ENCODE measurements at places on chromosomes 2 and 18. TPM values are rescaled to one million over a fixed set of nuclear protein-coding genes. Genes with fewer than 3 reads are reported as not detected.

DNA sequence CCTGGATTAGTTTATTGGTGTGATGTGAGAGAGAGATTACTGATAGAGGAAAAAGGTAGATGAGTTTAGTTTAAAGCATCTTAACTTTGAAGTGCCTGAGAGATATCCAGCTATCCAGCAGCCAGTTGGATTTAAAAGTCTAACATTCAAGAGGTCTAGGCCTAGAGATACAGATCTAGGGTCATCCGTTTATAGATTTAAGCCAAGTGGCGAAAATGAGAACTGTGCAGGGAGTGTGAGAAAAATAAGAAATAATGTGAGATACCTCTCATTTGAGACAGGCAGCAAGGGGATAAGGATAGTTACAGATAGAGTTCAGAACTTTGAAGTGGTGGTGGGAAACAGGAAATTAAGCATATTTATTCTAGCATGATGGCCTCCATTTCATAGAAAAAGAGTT, 5.3 kb upstream of the ORC2 start:
- DNase-seq: no peak

DYNAP gene
- 1.1 TPM for polyA plus RNA-seq

DNA sequence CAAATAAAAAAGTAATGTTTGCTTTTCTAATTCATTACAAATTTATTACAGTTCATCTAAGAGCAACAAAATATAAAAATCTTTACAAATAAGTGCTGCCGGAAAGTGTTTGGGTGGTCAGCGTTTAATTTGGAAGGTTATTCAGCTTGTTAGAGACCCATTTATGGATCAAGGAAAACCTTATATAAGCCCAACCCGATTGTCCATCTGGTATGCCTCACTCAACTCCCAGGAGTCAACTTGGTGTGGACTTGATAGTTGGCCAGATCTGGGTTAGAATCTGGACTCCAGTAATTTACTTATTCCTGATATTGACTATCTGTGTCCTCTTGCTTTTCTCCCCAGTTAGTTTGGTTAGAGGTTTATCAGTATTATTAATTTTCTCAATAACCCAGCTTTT, 106.2 kb downstream of the KCTD1 start:
- DNase-seq: no peak

- no peak for DNase-seq
Observed at GRCh38 chr2:217732992-217733391, 269.8 kb downstream of the TNS1 start.

SERPINE2 gene
- 26.5 TPM for polyA plus RNA-seq

- no peak for DNase-seq
Observed at GRCh38 chr2:174280596-174280995, 32.3 kb upstream of the OLA1 start.

ANKRD53 gene
- polyA plus RNA-seq: 0.70 TPM

DNA sequence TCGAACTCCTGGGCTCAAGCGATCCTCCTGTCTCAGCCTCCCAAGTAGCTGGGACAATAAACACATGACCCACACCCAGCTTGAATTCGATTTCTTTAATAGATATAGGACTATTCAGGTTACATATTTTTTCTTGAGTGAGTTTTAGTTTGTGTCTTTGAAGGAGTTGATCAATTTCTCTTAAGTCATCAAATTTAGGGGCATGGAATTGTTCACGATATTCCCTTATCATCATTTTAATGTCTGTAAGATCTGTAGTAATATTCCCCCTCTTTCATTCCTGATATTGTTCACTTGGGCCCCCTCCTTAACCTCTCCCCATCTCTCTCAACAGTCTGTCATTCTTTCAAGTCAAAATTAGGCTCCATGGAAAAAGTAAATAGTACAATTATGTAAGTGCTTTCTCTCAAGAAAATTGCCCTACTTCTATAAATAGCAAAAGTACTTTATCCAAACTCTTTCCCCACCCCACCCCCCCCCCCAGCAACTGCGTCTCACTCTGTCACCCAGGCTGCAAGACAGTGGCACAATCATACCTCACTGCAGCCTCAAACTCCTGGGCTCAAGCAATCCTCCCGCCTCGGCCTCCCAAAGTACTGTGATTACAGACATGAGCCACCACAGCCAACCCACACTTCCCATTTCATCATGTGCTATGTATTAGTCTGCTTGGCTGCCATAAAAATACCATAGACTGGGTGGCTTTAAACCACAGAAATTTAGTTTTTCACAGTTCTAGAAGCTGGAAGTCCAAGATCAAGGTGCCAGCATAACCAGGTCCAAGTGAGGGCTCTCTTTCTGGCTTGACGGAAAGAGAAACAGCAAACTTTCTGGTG, 20.1 kb downstream of the WDR33 start:
- no peak for DNase-seq

GRCh38 chr18:29188760-29189159, 1011.8 kb upstream of the CDH2 start:
- no peak for DNase-seq

GRCh38 chr2:56206250-56206649, 22.5 kb downstream of the CCDC85A start:
- no peak for DNase-seq

Data from H1 (cell line).